ENCODE measurements at places on chromosomes 5 and 9.

GRCh38 chr5:165723931-165724330, 2218.5 kb downstream of the MAT2B start:
- no peak for DNase-seq

DNA sequence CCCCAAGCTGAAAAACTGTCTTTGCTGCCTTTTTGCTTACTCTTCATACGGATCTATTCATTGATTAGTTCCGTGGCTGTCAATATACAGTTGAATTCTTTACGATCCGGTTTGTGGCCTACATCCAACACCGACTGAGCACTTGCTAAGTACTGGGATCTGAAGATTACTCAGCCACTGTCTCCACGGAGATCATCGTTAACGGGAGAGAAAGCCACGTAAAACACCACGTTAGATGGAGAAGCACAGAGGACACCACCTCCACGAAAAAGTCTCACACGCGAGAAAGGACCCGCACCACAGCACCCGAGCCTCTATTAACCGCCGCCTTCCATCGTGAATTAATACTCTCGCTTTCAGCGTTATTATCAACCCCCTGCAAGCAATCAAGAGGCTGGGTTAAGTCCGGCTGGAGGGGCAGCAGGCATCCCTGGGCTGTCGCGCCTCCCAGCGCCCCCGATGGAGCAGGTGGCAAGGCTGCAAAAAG, 650 bp downstream of the ELP1 start:
- DNase-seq: no peak

DNA sequence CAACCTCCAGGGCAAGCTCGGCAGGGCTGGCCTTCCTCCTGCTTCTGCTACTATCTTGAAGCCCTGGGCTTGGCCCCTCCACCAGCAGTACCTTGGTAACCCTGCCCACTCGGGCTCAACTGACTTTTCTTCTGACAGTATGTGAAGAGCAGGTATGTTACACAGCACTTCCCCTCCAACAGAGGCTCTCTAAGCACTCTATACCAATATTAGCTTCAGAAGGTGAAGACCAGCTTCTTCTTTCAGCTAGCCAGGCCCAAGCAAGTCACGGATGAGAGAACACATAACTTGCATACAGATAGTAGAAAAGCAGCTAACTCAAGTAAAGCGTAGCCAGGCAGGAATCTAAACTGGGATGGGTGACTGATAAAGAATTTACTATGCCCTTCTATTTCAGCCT, 64.3 kb downstream of the FEM1C start:
- DNase-seq: no peak

- no peak for DNase-seq
Measured at GRCh38 chr5:125181159-125181558, 434.7 kb upstream of the ZNF608 start.

- no peak for DNase-seq
Measured at GRCh38 chr9:121704281-121704680, 52.8 kb downstream of the DAB2IP start.

GRCh38 chr9:10613419-10613818, 617 bp upstream of the PTPRD start:
- no peak for DNase-seq

DNA sequence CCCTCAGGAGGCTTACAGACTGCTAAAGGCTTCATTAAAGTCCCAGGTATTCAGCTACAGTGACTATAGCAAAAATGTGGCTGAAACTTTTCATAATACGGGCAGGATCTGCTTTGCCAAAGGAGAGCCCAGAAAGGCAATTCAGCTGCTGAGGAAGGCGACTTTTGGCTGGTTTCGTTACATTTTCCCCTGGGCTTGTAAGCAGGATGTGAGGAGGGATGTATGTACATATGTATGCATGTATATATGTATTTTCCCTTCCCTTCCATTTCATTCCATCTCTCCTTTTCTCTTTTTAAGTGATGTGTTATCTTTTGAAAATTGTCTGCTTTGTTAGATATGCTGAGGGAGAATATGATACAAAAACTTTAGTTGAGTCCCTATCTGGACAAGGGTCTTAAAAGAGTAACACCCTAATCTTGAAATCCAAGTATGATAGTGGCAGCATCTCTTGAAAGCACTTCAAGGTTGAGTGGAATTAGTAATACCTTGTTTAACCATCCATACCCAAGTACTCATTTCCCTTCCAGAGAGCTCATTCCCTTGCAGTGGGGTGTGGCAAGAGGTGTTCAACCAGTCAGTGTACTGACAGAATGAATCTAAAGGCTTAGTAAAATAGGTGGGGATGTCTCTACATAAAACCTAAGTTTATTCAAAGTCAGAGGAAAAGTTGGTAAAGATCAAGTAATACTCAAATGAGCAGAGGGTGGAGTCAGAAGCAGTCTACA, 28.7 kb downstream of the RAD1 start:
- no peak for DNase-seq

DNA sequence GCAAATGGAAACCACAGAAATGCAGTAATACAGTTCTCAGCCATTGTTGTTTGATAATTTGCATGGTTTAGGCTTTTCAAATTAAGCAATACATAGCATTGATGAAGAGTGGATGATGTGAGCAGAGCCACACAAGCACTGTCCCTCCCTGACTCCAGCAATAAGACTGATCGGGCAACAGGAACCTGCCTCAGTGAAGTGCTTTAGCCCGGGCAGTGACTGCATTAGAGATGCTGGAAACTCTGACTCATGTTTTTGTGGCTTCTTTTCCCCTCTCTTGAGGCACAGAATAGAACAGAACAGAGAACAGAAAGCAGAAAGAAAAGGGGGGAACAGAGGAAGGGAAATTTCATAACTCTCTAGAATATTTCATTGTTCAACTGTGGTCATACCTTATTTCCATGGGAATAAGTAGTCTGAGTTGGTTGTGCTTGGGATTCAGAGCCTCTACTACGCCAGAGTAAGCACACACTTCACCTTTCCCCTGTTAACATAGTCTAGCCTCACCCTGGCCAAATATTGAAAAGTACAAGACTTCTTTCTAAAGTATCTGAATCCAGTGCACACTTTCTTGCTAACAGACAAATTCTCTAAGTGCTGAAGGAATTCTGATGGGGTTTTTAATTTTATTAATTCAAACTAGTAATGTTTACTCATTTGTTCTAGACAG, 164.8 kb upstream of the VCAN start:
- DNase-seq: no peak

GRCh38 chr5:168879331-168879730, 300.2 kb upstream of the PANK3 start:
- no peak for DNase-seq

- no peak for DNase-seq
Measured at GRCh38 chr5:27511061-27511460, 472.7 kb upstream of the CDH9 start.

GRCh38 chr9:96168882-96169281, 133.1 kb downstream of the HSD17B3 start:
- no peak for DNase-seq
